HTR-8/SVneo (cell line): ENCODE measurements at places on chromosomes 12 and 14.

DNA sequence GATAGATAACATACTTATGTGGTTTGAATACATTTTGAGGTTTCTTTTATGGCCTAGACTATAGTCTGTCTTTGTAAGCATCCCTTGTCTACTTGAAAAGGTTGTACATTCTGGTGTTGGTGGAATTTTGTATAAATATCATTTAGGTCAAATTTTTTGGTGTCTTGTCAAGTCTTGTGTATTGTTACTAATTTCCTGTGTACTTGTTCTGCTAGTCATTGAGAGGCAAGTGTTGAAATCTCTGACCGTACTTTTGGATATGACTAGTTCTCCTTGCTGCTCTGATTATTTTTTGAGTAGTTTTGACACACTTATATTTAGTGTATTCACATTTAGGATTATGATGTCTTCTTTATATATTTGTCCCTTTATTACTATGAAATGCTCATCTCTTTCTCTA lies 219.6 kb downstream of the CCDC91 start:
- DNase-seq = no peak

GRCh38 chr14:64303471-64303917 lies 9.3 kb upstream of the ESR2 start:
- DNase-seq = peak; percentile 99

DNA sequence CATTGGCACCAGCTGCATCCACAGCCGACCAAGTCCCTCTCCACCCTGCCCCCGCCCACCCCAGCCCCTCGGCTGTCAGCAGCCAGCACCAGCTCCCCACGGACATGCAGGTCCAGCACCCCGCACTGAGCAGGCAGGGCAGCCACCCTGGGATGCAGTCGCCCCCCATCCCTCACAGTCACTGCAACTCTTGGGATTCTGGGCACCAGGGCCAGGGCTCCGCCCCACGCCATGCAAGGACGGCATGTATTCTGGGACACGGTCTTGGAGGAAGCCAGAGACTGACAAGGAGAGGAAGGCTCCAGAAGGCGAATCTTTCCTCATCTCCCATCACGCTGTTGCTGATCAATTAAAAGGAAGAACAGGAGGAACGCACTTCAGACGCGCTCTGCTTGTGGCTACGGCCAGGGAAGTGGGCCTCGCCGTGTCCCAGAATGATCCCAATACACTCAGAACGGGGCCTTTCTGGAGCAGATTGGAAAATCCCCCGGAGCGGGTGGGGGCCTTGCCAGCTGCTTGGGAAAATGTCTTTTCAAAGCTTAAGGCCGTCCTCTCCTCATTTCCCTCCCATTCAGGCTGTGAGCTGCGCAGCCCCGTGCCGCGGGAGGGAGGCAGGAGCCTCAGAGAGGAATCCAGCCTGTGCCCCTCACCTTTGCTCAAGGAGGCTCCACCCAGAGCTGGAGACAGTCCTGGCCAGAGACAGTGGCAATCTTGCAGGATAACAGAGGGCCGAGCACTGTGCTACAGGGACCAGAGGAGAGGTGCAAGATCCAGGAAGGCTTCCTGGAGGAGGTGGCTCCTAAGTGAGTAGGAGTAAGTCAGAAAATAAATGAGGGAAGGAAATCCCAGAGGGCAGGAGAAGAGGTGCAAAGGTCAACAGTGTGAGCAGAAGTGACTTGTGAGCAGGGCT lies 54.1 kb upstream of the DIO3 start:
- DNase-seq = no peak

DNA sequence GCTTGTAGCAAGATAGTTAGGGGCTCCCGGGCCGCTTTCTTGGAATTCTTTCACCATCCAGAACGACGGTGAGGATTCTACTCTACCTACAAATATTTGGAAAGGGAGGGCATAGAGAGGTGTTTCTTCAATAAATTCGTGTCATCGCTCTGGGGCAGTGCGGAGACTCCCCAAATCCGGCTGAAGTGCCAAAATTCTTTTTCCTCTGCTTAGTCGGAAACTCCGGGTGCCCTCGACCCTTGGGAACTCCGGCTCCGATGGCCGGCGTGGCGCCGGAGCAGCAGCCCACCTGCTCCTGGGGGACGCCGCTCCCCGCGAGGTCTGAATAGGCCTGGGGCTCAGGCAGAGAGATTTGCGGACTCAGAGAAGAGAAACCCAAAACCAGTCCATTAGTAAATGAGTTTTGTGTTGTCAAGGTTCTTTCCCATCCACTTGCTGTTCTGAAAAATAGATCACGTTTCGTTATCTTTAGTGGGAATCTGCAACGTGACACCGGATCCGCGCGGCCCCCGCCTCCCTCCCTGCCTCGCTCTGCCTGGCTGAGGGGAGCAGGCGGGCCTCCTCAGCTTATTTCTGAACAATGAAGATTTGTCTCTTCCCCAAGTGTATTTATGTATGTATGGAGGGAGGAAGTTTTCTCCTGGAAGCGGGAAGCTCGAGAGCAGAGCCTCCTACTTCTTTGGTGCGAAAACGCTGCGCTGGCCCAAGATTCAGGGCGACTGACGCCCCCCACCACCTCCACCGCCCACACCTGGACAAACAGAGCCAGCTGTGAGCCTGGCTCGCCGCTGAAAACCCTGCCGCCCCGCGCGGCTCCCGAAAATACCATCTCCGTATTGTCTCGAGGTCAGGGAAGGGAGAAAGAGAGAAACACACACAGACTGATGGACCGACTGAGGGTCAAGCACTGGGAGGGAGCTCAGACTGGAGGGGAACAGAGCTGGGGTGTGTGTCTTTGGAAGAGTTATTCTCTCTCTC lies 3.7 kb upstream of the SIX1 start:
- no peak for DNase-seq

GRCh38 chr14:103731916-103732867 lies 16.6 kb downstream of the ZFYVE21 start:
- no peak for DNase-seq

- DNase-seq = no peak
Observed at GRCh38 chr12:8123124-8123912, at the start of gene CLEC4A. Gene CLEC4A, plus strand, starts transcription at chr12:8123617. Its CDS starts 262 bp downstream, at chr12:8123879.

DNA sequence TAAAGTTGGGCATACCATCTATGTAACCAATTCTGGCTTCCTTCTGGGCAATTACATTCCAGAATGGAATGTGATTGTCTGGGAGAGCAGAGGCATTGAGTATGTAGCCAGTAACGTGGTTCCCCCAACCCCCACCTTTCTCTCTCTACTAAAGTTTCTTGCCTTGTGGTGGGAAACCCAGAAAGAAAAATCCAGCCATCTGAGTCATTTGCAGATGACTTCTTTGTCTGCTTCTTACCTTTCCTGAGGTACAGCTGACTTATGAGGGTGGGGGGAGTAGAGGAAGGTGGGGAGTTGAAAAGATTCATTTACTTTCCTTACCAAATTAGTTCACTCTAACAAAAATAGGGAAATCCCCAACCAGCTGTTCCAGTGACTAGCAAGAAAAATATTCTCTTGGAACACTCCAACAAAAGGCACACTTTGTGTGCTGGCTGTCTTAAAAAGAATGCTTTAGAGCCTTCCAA lies 112.1 kb upstream of the FRMD6 start:
- peak; percentile 62 for DNase-seq

DNA sequence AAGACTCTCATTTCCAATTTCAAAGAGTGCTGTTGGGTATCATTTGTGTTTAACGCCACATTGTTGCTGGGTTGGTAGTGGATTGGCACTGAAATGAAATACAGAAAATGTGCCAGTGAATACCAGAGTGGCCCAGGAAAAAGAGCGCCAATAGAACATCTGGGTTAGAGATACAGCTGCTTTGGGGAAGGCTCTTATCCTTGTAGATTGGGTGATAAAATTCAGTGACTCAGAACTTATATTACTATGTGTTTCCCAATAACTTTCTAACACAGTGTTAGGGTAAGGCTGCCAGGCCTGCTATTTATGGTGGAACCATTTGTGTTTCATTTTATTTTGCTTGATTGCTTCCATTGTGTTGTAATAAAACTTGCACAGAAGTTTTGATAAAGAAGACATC lies 168.2 kb upstream of the SSTR1 start:
- DNase-seq = no peak

GRCh38 chr12:47231456-47231855 lies 151.7 kb upstream of the AMIGO2 start:
- no peak for DNase-seq

- no peak for DNase-seq
Observed at GRCh38 chr12:62251609-62251958, 8.6 kb upstream of the USP15 start.

DNA sequence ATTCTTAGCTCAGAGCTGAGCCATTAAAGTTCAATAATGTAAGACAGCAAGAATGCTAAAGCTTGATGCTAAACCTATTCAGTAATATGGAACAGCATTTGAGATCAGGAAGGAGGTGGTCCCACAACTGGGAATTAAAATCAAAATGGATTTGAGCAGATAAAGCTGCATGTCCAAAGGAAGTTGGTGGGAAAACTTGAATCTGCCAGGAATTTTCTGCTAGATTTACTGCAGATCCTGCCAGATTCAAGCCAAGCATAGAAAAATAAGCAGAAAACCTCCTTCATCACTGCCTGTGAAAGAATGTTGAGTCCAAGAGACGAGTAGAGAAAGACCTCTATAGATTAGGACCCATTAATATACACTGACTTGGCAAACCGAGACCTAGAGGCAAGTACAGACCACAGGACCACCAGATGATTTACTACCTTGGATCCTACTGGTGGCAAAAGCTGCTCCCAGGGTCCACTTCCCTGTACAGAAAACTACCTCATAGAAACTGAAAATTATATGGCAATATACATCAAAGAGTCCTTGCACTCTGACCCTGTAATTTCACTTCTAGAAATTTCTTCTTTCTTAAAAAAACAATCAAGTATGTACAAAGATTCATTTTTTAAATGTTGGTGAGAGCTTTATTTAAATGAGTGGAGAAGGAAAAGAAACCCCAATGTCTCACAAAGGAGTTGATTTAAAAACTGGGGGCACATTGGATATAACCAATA lies 263.2 kb downstream of the DAD1 start:
- no peak for DNase-seq
